ENCODE measurements at places on chromosomes 2 and 18.
A peak's percentile ranks its signal among the peaks of the same experiment; 100 is the strongest.

DNA sequence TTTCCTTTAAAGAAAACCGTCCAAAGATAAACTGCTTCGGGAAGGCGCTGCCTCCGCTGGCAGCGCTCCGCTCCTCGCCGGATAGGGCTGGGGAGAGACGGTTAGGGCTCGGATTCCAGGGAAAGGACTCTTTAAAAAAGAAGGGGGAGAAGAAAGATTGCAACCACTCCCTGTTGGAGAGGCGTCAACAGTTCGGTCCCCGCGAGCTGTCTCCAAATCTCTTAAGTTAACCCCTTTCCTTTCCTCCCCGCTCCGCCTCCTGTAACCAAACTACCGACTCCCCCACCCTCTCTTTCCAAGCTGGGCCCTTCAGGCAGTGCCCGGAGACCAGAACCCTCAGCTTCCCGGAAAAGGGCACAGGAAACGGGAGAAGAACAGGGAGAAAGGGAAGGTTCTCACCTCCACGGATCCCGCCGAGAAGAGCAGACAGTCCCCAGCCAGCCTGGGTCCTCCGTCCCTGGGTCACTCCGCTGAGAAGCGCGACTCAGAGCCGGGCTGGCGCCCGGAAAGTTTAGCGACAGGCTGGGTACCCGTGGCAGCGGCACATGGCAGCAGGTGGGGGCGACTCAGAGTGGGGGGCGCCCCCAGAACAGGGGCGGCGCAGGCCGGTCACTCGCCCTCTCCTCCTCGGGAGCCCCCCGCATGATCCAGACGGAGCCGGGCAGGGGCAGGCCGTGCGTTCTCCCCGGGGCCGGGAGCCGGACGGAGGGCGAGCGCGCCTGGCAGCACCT, 675 bp downstream of the FZD5 start:
- peak; percentile 55 for DNase-seq

GRCh38 chr2:238425979-238426567, 654 bp upstream of the ASB1 start:
- peak; percentile 88 for DNase-seq

- no peak for DNase-seq
Observed at GRCh38 chr2:65464604-65465003, 32.2 kb upstream of the SPRED2 start.

- no peak for DNase-seq
Observed at GRCh38 chr18:36153771-36154170, 24.1 kb downstream of the ELP2 start.

GRCh38 chr2:147424766-147425165, 420.1 kb upstream of the ACVR2A start:
- DNase-seq = no peak

- DNase-seq = no peak
Observed at GRCh38 chr18:68722821-68723220, 7.9 kb upstream of the TMX3 start.

DNA sequence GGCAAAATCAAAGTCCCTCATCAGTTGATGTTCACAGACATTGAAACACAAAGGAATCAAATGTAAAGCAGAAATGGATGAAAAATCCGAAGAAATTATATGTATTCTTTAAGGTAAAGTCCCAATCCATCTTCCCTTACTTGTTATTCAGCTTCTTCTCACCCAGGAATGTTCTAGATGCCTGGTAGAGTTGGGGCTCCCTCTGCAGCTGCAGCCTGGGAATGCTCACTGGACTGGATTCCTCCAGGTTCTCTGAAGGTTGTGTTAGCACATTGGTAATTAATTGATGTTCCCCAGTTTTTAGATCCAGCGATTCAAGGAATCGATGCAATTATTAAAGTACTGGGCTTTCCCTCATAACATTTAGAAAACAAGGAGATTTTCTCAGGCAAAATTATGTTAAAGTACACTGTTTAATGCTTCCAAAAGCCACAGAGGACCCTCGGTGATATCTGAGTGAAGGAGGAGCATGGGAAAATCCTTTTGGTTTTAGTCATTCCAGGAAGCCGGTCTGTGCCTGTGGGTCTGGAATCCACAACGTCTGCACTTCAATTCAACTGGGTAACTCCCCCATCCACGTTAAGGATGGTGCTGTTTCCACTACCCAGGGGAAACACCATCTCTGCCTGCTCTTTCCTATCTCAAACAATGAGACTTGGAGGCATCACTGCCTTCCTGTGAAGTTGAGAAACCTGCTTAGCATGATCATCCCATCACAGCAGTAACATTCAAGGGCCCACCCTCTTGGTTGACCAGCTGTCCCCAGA, 22.0 kb downstream of the NTSR2 start:
- DNase-seq = no peak

GRCh38 chr2:128670066-128670465, 351.4 kb upstream of the HS6ST1 start:
- no peak for DNase-seq
